Effector CD8-positive, alpha-beta T cell (primary cell): ENCODE measurements at places on chromosomes 12 and 14.

DNA sequence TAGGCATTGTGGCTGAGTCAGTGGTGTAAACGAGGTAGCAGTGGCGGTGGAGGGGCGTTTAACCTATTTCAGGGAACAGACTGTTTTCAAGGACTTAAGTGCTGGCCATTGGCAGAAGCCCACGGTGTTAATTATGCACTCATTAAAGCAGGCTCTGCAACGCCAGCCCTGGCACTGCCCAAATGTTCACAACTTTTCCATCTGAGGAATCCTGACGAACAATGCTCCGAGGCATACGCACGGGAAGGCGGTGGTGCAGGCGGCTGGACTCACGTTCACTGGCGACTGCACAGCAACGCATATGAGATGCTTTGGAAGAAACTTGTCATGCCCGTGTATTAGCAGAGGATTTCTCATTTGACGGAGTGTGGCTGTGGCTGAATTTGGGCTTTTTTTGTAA is 70.6 kb upstream of the SLC24A4 start:
- no peak for DNase-seq

- no peak for DNase-seq
These were observed 74.6 kb downstream of the GCH1 start for GRCh38 chr14:54828037-54828436.

- no peak for DNase-seq
These were observed 40.7 kb upstream of the RIN3 start for GRCh38 chr14:92472860-92473259.

- DNase-seq = no peak
These were observed 21.0 kb downstream of the NDUFA12 start for GRCh38 chr12:94982456-94982855.
